Peyer's patch (tissue), 4 donors: ENCODE measurements at places on chromosomes 3 and 15. TPM values are rescaled to one million over a fixed set of nuclear protein-coding genes. Genes with fewer than 3 reads are reported as not detected.

DNA sequence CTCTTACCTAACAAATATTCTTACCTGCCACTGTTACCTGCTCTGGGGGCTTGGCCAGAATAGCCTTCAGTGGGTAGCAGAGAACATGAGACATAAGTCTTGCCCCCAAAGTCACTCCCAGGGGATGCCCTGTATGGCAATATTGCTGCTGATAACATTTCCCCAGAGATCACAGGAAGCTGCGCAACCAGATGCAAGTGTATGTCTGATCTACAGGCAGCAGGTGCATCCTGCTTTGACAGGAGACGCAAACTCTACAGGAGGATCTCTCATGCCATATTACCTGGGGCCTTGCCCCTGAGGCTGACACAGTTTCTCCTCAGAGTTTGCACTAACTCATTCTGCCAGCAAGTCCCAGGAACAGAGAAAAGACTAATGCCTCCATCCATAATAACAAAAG is 174.4 kb upstream of the LPP start:
- peak overlapping the region; percentile 59 for H3K27ac ChIP-seq
- no peaks in the 10 kb centered on the region for H3K4me1 ChIP-seq
- no peak overlapping the region for H3K4me3 ChIP-seq
- DNase-seq: peak; percentile 85
- H3K36me3 ChIP-seq: no peaks in the 10 kb centered on the region

GRCh38 chr15:67021455-67021854 is 43.9 kb upstream of the SMAD3 start:
- no peak overlapping the region for H3K27ac ChIP-seq
- H3K36me3 ChIP-seq: no peaks in the 10 kb centered on the region
- no peak for DNase-seq
- no peak overlapping the region for H3K4me3 ChIP-seq
- no peaks in the 10 kb centered on the region for H3K27me3 ChIP-seq
- H3K4me1 ChIP-seq: no peaks in the 10 kb centered on the region

STRIT1 gene
- not detected for total RNA-seq

DNA sequence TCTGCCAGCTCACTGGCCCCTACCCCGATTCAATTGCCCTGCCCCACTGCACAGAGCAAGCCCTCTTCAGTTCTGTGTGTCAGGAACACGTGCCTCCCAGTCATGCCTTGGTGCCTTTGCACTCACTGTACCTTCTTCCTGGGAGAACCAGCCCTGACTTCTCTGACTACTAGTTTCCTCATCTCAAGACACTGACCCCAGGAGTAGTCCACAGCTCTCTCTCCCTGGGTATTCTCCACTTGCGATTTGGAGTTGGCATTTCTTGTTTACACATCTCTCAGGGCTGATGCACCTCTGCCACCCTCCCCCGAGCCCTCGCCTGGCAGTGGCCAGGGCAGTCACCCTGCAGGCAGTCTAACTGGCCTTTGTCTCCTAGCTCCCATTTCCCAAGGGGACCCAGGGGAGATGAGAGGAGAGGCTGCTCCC is 5.7 kb downstream of the CISH start:
- H3K4me3 ChIP-seq: no peak overlapping the region
- H3K4me1 ChIP-seq: peaks cover 30% of the 10 kb centered on the region
- peak overlapping the region; percentile 65 for H3K27ac ChIP-seq

GRCh38 chr15:76347482-76348055 is 11.0 kb downstream of the ISL2 start:
- DNase-seq: no peak
- H3K4me1 ChIP-seq: peaks cover 27% of the 10 kb centered on the region
- H3K27me3 ChIP-seq: no peaks in the 10 kb centered on the region
- H3K4me3 ChIP-seq: peak overlapping the region; percentile 45

SCN11A gene
- 1.7 TPM for total RNA-seq

DNA sequence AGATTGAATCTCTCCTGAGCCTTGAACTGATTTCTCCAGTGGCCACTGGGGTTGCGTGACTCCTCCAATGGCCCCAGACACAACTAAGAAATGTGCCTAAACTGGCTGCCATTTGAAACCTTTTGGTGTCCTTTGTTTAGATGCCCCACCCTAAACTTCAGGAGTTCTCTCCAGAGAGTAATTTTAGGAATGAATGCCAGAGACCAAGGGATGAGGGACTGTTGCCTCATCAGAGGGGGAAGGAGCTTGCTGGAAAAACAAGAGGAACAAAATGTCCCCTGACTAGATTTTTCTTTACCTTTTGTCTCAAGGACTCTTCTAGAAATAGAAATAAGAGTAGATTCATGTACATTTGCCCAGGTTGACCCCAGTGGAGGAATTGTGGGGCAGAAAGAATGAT is 8.1 kb upstream of the ADPRH start:
- no peaks in the 10 kb centered on the region for H3K27me3 ChIP-seq
- no peaks in the 10 kb centered on the region for H3K36me3 ChIP-seq
- no peak overlapping the region for H3K27ac ChIP-seq
- DNase-seq: no peak

DNA sequence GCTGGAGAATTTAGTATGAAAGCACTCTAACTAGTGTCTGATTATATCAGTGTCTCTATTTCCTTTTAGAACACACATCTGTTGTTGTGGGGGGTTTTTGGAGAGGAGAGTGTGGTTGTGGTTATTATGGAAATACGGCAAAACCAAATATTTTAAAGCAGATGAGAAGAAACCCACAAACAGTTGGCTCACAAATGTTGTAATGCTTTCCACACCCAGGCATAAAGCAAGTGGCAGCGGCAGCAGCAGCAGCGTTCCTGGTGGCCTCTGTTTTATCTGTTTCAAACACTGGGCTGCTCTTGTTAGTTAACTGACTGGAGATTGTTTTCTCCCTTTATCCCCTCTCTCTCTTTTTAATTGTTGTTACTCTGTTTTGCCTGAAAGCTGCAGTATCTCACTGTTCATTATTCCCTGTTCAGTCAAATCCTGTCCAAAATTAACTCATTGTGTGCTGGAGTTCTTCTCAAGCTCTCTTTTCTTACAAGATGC is 1045.5 kb upstream of the NR2F2 start:
- no peaks in the 10 kb centered on the region for H3K27me3 ChIP-seq
- H3K36me3 ChIP-seq: no peaks in the 10 kb centered on the region
- H3K4me1 ChIP-seq: no peaks in the 10 kb centered on the region
- no peak overlapping the region for H3K4me3 ChIP-seq
- peak overlapping the region; percentile 13 for H3K27ac ChIP-seq
- DNase-seq: no peak

GP5 gene
- not detected for total RNA-seq

- DNase-seq: no peak
- H3K27ac ChIP-seq: no peak overlapping the region
- no peaks in the 10 kb centered on the region for H3K36me3 ChIP-seq
- no peaks in the 10 kb centered on the region for H3K4me1 ChIP-seq
- H3K27me3 ChIP-seq: no peaks in the 10 kb centered on the region
These were observed 66.2 kb downstream of the SSR3 start for GRCh38 chr3:156488767-156489166.

FOXB1 gene
- not detected for total RNA-seq

DNA sequence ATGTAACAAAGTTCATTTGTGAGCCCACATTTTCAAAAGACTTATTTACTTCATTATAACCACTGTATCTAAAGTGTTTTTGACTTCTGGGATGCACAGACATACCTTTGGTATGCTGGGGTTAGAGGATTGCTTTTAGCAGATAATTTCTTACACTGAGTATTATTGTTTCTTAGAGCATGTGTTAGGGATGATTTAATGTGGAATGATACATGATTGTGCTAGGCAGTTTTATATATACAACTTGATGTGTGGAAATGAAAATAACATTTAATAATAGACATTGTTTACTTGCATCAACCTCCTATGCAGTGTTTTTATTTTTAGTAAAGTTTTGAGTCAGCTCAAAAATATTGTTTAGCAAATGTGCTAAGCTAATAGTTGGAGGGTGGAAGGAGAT is 3.4 kb downstream of the KIF23 start:
- no peak for DNase-seq
- H3K4me1 ChIP-seq: peaks cover 6% of the 10 kb centered on the region
- H3K27me3 ChIP-seq: no peaks in the 10 kb centered on the region
- H3K4me3 ChIP-seq: no peak overlapping the region

DNA sequence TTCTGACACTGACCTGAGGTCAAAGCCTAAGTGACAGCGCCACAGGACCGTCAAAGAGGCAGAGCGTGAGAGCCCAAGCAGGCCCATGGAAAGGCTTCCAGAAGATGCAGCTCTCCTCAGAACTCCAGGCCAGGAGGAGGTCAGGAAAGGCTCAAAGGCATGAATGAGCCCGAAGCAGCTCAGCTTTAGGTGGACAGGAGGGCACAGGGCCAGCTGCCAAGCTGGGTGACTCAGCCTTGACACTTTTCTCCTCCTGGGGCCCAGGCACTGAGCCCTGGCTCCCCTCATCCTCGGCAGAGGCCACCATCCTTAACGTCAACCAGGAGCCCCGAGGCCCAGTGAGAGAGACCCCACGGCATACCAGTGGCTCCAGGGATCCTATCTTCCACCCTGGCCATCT is 62.9 kb downstream of the ADCY5 start:
- H3K27me3 ChIP-seq: no peaks in the 10 kb centered on the region
- no peaks in the 10 kb centered on the region for H3K4me1 ChIP-seq
- H3K4me3 ChIP-seq: no peak overlapping the region
- peak overlapping the region; percentile 31 for H3K27ac ChIP-seq
- no peaks in the 10 kb centered on the region for H3K36me3 ChIP-seq

GRCh38 chr15:99002226-99002625 is 5.4 kb downstream of the PGPEP1L start:
- H3K4me1 ChIP-seq: no peaks in the 10 kb centered on the region
- H3K36me3 ChIP-seq: no peaks in the 10 kb centered on the region
- H3K27me3 ChIP-seq: no peaks in the 10 kb centered on the region
- no peak overlapping the region for H3K27ac ChIP-seq
- H3K4me3 ChIP-seq: no peak overlapping the region
